Ecto neural progenitor cell (in vitro differentiated cells): ENCODE measurements at places on chromosomes 4 and X.
A peak's percentile ranks its signal among the peaks of the same experiment; 100 is the strongest.

GRCh38 chrX:41033299-41033698 lies 51.9 kb upstream of the USP9X start:
- DNase-seq: no peak

DNA sequence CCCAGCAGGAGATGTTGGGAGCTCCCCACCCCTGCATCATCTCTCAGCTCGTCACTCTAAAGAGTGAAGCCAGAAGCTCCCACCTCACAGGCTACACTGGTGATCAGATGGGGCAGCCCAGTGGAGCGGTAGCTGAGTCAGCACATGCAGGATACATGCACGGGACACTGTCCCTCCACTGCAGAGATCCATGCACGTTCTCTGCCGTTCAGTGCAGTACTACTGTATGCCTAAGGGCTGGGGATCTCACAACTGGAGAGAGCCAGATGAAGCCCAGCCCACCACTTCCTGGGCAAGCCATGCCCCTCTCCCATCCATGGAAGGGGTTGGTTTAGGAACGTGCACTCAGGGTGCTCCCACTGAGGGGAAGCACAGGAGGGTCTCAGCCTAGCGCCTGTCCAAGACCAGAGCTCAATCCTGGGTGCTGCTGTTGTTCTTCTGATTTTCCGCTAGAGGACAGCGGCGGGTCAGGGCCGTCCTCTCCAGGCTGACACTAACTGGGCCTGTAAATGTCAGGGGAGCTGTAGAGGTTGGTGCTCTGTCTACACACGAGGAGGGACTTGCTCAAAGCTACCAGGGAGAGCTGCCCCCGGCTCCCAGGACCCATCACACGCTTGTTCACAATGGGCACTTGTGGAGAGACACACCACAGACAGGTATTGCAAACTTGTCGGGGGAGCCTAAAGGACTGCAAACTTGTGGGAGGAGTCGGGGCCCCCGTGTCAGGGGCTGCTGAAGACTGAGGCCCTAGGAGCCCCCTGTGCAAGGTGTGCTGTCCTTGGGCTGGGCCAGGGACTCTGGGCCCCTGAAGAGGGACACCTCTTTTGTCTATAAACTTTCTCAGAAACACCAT lies 18.2 kb upstream of the ABLIM2 start:
- peak; percentile 75 for DNase-seq

DNA sequence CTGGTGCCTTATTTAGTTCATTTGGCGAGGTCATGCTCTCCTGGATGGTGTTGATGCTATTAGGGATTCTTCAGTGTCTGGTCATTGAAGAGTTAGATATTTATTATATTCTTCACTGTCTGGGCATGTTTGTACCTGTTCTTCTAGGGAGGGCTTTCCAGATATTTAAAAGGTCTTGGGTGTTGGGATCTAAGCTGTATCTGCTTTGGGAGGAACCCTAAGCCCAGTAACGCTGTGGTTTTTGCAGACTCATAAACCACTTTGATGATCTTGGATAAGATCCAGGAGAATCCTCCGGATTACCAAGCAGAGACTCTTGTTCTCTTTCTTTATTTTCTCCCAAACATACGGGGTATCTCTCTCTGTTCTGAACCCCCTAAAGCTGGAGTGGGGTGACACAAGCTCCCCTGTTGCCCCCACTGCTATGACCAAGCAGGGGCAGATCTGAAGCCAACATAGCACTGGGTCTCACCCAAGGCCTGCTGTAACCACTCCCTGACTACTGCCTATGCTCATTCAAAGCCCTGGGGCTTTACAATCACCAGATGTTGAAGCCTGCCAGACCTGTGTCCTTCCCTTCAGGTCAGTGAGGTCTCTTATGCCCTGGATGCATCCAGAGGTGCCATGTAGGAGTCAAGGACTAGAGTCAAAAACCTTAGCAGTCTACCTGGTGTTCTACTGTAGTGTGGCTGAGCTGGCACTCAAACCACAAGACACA lies 187.6 kb downstream of the GUCY2F start:
- DNase-seq: no peak

DNA sequence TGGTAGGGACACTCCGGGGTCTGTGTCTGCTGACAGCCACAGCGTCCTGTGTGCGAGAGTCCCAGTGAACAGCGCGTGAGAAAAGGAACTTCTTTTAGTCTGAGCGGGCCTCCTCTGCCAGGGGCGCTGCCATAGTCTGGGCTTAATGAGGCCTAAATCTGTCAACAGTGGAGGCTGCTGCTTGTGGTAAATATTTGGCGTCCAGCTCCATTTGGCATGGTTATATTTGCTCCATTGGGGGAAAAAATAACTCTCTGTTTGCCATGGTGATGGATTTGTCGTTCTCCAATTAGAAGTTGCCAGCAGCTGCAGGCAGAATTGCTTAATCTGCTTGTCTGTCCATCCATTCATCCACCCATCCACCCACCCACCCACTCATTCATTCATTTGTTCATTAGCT lies 71.4 kb upstream of the PSAPL1 start:
- no peak for DNase-seq

DNA sequence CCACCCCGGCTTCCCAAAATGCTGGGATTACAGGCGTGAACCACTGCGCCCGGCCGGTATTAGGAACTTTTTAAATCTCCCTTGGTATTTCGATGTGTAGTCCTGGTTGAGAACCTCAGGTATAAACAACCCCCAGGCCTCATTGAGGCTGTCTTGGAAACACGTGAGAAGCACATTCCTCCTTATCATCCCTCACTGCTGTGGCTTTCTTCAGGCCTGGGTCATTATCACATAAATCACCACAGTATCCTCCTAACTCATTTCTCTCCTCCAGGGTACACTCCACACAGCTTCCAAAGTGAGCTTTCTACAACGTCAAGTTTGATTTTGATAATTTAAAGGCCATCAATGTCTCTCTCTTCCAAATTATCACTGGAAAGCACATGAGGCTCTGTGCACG lies 198.2 kb downstream of the DCHS2 start:
- DNase-seq: no peak

DNA sequence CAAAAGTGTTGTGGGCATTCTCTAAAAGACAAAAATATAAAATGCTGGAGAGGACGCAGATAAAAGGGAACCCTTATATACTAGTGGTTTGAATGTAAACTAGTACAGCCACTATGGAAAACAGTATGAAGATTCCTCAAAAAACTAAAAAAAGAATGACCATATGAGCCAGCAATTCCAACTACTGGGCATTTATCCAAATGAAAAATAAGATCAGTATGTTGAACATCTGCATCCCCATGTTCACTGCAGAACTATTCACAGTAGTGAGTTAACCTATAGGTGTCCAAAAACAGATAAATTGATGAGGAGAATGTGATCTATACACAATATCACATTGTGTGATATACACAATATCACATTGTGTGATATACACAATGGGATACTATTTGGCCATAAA lies 1615.3 kb downstream of the PCDH18 start:
- no peak for DNase-seq

DNA sequence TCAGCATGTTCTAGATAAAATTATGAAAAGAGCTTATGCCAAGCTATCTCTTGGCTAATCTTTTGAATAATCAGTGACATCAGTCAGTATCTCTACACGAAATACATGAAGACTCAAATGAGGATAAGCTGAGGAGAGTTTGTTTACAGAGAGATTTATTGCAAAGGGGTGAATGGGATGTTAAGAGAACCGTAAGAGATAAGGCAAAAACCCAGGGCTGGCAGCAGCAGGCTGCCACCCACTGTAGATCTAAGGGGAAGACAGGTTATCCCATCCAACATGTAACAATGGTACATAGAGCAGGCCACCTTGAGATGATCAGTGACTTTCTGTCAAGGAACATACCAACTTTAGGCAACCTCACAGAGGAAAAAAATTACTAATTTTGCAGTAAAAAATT lies 432.1 kb upstream of the NR3C2 start:
- no peak for DNase-seq

DNA sequence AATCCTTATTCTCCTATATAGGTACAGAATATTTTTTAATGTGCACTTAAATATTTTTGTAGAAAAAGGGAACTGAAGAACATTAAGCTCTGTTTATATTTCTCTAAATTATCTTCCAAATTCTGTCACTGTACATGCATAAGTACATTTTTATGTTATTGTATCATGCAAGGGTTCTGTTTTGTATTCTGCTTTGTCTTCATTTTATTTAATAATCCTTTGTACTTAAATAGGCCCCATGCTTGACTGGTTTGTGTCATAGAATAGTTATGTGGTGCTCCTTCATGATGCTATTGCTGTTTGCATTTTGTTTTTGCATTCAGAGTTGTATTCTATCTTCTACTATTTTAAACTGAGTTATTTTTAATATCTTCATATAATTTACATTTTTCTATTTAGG lies 111.9 kb upstream of the EDNRA start:
- no peak for DNase-seq

- DNase-seq: no peak
Observed at GRCh38 chrX:71167031-71167781, 22.6 kb downstream of the NLGN3 start.

- no peak for DNase-seq
Observed at GRCh38 chr4:169266661-169267060, 4.1 kb downstream of the SH3RF1 start.

DNA sequence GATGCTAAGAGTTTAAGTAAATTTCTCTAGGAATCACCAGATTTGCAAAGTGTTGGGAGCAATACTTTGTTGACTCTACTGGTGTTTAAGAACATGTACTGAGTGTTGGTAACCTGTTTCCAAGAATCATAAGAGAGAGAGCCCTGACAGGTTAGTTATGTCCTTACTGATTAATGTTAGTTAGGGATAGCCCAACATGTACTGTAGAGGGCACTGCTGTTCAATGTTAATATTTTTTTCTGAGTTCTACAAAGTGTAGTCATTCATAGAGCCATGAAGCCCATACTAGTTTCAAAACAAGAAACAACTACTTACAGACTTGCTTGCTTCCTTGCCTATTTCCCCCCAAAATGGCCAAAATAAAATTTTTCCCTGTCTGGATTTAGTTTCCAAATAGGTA lies 11.9 kb downstream of the TMPRSS11D start:
- no peak for DNase-seq

GRCh38 chr4:73527196-73527595 lies 45.7 kb downstream of the AFM start:
- no peak for DNase-seq

DNA sequence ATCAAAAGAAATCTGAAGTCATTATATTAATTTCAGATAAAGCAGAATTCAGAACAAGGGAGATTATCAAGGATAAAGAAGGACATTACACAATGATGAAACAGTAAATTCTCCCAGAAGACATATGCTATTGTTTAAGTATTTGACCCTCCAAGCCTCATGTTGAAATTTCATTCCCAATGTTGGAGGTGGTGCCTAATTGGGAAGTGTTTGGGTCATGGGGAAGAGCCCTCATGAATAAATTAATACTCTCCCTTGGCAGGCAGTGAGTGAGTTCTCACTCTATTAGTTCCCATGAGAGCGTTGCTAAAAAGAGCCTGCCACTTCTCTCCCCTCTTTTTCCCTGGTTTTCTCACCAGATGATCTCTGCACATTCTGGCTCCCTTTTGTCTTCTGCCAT lies 249.9 kb upstream of the GRIA3 start:
- no peak for DNase-seq

DNA sequence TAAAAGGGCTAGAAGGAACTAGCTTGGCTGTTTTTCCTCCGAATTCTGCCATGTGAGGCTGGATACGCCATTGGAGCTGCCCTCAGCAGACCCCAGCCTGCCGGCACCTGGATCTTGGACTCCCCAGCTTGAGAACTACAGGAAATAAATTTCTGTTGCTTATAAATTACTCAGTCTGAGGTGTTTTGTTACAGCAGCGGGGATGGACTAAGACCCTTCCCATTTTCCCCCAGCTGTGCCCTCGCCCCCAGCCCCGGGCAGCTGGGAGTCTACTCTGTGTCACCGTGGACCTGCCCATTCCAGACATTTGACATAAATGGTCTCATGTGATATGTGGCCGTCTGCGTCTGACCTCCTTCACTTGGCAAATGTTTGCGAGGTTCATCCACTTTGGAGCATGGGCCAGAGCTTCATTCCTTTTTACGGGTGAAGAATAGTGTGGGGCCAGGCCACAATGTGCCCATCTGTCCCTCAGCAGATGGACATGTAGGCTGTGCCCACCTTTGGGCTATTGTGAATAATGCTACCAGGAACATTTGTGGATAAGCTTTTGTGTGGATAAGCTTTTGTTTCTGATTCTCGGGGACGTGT lies 30.7 kb upstream of the SPON2 start:
- DNase-seq: no peak

DNA sequence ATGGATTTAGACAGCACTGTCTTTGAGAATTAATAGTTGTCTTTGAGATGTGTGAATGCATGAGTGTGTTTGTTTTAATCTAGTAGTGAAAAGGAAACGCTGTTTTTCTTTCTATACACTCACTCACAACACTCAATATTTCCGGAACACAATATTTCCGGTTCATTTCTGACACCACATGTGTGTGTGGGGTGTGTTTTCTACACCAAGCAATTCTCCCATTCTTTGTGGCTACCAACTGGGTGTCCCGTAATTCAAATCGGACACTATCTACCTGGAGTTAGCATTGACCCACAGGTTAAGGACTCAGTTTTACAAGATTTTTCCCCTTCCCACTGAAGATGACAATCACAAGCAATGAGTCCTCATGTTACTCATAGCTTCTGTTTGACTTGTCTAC lies 113.9 kb downstream of the SNCA start:
- DNase-seq: no peak

GRCh38 chrX:133747196-133747595 lies 238.2 kb downstream of the GPC3 start:
- DNase-seq: no peak

DNA sequence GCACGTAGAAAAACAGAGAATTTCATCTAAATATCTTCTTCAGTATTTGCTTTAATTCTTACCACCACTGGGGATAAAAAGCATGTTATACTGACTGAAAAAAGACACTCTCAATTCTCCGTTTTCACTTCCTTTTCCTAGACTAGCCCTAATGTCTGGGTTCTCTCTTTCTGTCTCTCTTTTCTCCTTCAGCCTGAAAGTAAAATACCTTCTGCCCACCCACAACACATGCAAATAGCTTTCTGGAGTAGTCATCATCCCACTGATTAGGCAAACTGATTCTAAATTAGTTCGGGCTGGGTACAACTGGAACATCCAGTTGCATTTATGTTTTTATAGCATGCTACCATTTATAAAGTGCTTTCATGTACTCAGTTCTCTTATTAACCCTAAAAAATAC lies 142.4 kb upstream of the ANKRD50 start:
- DNase-seq: no peak

DNA sequence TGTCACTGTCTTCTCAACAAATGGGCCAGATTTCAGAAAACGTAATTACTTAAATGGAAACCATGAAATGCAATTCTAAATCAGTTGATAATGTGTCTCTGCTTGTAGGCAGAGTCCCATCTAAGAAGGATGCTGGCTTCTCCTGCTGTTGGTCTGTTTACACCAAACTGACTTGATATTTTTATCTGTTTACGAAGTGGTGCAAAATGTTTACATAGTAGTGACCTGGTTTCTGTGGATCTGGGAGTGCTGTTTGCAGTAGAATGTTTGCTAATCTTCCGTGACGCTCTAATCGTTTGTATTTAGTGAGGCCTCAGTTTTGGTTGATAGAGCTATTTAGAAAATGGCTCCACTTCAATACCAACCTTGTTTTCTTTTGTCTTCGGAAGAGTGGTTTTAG lies 213.5 kb downstream of the VEGFC start:
- DNase-seq: no peak

- DNase-seq: no peak
Observed at GRCh38 chrX:121050781-121051180, 3.4 kb downstream of the GLUD2 start.
